ENCODE measurements at places on chromosomes 1 and 21.
A peak's percentile ranks its signal among the peaks of the same experiment; 100 is the strongest.

GRCh38 chr1:21322681-21323016 is 32.4 kb upstream of the ECE1 start:
- DNase-seq, result no peak

DNA sequence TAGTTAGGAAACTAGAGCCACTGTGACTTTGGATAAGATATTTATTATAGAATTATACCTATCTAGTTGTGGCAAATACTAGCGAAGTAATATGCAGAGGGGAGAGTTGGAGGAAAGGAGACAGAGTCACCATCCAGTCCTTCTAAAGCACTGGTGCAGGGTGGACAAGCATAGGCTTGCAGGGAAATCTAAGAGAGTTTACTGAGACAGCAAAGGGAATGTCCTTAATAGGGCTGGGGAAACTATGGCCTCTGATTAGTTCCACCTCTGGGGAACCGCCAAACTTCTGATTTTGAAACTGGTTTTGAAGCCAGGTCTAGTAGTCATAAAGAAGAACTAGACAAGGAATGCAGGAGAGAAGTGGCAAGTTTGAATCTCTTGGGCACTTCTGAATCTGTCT is 407.9 kb downstream of the VAV3 start:
- DNase-seq, result no peak

GRCh38 chr1:117182319-117182718 is 28.4 kb downstream of the VTCN1 start:
- no peak for DNase-seq

DNA sequence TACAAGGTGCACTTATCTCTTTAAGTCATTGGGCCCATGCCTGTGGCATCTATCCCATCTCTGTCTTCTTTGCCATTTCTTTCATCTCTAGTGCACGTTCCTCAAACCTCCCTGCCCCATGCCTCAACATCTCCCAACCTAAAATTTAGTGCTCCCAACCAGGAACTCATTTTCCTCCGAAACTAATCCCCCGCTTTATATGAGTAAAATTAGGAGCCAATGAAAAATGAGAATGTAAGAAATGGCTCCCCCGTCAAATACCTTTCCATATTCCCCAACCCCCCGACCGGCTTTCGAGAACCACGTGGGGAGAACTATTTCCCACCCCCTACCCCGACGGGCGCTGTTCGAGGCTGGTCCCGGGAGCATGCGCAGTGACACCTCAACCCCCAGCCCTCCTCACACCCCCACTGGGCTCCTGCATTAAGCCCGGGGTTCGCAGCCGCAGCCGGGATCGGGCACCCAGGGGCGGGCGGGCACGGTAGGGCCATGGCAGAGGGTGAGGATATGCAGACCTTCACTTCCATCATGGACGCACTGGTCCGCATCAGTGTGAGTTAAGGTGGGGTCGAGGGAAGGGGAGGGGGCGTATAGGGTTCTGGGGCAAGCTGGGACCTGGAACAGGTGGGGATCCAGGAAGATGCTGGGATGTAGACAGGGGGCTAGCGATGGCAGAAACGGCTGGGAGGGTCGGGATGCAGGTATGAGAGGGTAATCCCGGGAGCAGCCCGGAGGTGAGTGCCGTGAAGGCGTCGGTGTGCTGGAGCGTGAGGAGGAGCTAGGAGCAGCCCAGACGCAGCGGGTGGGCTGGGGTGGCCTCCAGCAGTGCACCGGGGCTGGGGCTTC is at the start of gene TRIM46:
Gene TRIM46 (plus strand): TSS at position 372 of the 846 bp plus-strand sequence. CDS start 118 bp downstream, at position 490.
- DNase-seq, result no peak

DNA sequence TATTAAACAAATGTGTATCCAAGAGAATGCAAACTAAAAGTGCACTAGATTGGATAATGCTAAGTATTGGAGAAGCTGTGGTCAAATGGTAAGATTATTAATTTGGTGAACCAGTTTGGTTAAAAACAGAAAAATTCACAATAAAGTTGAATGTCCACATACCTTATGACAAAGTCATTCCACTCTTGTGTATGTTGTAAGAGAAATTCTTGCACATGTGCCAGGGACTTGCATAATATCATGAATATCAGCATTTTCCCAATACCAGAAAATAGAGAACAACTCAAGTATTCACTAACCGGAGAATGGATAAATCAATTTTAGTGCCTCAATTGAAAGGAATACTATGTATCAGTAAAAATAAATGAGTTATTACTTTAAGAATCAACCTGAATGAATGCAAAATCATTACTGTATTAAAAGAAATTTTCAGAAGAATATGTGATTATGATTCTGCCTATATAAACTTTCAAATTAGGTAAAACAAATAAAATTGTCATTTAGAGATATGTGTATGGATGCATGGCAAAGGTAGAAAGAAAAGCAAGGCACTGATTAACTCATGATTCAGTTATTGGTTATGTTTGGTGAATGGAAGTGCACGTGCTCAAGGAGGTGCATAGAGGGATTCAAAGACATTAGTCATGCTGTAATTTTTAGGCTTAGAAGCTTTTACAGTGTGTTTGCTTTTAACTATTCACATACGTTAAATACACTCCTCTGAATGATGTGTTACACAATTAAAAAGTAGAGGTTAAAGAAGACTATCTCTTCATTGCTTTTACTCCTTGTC is 217.4 kb upstream of the KCNK2 start:
- no peak for DNase-seq

- peak; percentile 94 for DNase-seq
Observed at GRCh38 chr1:28172713-28173150, 3.8 kb downstream of the PTAFR start.

GRCh38 chr1:174676856-174677255 is 229.1 kb downstream of the GPR52 start:
- DNase-seq, result no peak

DNA sequence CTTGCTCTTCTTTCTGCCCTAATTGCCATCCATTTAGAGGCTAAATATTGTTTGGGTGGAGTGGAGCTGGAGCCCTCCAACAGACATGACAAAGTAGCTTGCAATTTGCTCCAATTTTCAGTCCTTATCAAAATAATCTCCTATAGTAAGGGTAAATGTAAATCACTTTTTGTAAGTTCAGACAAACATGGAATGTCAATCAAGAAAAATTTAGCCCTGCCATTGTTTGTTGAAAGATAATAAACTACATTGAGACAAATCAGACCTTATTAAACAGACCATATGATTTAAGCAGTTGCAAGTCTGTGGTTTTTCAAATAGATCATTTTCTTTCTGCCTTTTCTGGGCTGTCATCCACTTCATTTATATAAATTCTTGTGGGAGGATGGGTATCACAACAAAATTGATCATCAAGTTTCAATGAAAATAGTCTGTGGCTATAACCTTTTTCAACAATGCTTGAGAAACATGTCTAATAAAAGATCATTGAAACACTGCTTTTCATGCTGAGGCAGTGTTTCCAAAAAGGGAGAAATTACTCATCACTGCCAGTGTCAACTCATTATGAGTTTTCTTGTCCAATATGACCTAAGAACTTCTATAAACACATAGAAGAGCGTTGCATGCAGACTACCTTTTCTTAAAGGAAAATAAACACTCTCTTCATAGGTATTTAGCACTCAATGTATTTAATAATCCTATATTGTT is 1152.0 kb upstream of the B3GALT2 start:
- no peak for DNase-seq

DNA sequence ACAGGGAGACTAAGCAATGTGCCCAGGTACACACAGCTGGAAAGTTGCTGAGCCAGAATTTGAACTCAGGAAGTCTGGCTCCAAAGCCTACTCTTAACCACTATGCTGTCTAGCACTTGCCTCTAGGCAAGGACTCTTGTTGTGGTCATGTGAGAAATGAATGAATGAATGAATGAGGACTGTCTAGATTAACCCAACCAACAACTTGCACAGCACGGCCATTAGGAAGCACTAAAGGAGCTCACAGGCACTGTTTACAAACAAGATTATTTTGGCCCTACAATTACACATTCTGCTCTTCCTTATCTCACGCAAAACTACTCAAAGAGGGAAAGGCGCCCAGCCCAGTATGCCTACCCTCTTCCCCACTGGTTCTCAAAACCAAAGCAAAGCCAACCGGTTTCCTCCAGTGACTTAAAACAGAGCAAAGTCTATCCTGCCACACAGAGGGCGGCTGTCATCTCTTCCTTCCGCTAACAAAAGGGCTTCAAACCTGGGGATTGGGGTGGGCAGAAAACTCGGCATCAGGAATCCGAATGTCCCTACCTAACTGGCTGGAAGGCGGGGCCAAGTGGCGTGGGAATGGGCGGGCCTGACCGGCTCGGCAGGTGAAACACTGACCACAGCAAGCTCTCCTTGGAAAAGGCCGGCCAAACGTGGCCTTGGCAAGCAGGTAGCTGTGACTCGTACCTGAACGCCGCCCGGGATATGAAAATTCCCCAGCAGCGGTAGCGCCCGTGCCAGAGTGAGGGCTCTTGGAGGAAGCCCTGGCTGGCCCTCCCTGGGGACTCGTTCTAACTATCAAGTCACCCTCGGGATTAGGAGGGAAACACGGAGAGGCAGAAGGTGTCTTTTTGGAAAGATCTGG is 948 bp downstream of the STK40 start:
- DNase-seq, result no peak

GRCh38 chr1:116769104-116769452 is 14.8 kb downstream of the CD2 start:
- no peak for DNase-seq

DNA sequence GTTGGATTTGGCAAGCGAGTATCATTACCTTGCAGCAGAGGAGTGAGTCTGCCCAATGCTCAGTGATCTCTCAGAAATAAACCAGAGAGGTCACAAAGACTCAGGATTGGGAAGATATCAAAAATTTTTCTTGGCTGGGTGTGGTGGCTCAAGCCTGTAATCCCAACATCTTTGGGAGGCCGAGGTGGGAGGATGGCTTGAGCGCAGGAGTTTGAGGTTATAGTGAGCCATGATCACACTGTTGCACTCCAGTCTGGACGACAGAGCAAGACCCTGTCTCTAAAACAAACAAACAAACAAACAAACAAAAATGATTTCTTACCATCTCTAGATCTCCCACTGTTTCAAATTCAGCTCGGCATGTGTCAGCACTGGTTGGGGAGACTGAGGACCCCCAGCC is 13.3 kb upstream of the BECN2 start:
- DNase-seq, result no peak

DNA sequence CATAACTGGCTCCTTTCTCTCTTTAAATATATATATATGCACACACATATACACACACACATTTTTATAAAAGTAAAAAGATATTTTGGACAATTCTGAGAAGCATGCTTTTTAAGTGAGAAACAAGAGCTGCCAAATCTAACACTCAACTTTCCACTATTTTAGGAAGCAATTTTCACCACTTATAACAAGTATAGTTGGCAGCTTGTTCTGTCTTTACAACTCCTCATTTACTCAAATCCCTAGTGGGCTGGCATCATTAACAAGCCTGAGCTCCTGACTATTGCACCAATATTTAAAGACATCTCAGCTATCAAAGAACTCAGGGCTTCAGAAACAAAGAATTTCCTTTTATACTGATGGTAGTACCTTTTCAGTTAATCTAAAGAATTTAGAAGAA is 76.6 kb downstream of the RAB3GAP2 start:
- no peak for DNase-seq

- DNase-seq, result no peak
Observed at GRCh38 chr1:245436407-245436806, 281.6 kb downstream of the KIF26B start.

DNA sequence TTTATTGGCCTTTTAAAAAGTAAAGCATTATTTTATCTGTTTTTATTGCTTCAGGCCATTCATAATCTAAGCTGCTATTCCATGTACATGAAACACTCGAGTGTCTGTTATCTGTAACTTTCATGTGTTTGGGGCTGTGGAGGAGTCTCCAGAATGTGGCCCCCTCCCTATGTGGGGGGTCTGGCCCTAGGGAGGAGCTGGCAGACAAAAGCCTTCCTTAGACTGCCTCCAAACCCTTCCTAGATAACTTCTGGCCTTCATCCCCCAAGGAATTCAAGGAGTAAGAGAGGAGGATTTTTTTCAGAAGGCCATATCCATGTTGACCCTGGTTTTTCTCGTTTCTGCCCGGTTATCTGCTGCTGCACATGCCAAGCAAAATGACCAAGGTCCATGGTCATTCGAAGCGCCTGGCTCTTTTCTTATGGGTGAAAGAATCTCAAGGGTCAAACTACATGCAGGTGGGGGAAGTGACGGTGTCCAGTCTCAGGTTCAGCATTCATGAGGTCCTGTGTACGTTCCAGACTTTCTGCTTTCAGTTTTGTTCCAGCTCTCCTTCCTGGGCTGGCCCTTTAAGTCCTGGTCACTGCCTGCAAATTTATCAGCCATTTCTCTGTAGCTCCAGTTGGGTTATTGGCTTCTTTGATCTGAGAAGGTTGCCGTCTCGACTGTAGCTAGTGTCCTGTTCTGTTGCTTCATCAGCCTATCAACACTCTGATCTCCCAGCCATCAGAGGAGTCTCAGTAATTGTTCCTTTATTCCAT is 8.3 kb downstream of the TENT5C start:
- DNase-seq, result no peak

GRCh38 chr1:43256675-43257570 is 12.9 kb upstream of the TMEM125 start:
- DNase-seq, result no peak

DNA sequence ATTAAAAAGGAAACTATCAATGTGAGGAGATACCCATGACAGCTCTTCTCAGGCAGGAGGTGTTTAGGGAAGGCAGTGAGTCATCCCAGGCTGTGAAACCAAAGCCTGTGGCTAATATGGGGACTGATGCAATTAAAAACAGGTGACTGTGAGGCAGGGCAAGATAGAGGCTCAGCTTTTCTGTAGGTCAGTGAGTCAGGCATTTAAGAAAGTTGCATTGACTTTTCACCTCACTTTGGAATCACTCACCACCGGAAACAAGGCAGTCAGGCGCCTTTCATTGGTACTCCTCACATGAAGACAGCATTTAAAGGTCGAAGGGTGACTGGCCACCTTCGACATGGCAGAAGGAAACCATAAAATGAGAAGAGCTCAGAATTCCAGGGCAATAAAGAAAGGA is 54.5 kb downstream of the PAPPA2 start:
- DNase-seq, result no peak

DNA sequence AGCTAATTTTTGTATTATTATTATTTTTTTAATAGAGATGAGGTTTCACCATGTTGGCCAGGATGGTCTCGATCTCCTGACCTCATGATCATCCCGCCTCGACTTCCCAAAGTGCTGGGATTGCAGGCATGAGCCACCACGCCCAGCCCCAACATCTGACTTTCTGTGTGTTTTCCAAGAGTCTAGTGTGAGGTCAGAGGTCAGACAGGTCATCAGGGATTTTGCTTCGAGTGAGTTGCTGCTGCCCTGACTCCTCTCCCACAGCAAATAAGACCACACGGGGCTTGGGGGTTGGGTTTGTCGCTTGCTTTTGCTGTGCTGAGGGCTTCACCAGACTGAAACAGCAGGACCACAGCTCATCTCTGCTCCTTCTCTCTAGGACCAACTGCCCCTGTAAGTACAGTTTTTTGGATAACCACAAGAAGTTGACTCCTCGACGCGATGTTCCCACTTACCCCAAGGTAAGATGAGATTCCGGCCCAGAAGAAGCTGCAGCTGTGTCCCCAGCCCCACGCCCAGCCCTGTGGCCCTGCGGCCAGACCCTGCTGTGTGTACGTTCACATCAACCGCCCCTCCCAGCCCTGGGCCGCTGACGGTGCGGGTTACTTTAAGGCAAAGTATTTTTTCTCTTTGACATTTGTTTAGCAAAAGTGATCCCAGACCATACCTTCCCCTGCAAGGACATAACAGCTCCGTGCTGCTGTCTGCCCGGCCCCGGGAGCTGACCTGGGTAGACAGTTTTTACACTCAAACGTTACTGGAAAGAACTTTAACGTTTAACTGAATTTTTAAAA is 97.5 kb downstream of the PDE9A start:
- no peak for DNase-seq

All from inflammatory macrophage treated with lipopolysaccharide for 1 hour (primary cell).